ENCODE measurements at places on chromosomes 7 and 10. TPM values are rescaled to one million over a fixed set of nuclear protein-coding genes. Genes with fewer than 3 reads are reported as not detected.

GRCh38 chr7:41103331-41103730, 599.6 kb downstream of the INHBA start:
- DNase-seq, result no peak

The NEBL gene
- 6.4 TPM for total RNA-seq

The AKR1B1 gene
- total RNA-seq, result 101 TPM

DNA sequence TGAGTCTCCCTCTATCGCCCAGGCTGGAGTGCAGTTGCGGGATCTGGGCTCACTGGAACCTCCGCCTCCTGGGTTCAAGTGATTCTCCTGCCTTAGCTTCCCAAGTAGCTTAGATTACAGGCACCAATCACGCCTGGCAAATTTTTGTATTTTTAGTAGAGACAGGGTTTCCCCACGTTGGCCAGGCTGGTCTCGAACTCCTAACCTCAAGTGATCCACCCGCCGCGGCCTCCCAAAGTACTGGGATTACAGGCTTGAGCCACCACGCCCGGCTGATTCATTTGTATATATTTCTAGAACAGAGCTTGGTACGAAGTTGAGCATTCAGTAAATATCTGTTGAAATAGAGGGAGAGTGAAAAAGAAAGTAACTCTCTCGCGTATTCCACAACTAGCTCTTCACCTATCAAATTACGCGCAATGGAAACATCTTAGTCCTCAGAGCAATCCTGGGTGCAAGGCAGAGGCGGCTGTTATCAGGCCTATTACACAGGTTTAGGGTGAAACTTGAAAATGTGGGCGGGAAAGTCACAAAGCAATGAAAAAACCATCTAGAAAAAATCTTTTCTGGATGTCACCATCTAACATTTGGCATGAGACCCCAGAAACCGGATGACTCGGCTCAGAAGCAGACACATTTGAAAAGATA, 707 bp upstream of the GHITM start:
- DNase-seq, result no peak

The PDK4 gene
- total RNA-seq, result 996 TPM

The VGF gene
- not detected for total RNA-seq

DNA sequence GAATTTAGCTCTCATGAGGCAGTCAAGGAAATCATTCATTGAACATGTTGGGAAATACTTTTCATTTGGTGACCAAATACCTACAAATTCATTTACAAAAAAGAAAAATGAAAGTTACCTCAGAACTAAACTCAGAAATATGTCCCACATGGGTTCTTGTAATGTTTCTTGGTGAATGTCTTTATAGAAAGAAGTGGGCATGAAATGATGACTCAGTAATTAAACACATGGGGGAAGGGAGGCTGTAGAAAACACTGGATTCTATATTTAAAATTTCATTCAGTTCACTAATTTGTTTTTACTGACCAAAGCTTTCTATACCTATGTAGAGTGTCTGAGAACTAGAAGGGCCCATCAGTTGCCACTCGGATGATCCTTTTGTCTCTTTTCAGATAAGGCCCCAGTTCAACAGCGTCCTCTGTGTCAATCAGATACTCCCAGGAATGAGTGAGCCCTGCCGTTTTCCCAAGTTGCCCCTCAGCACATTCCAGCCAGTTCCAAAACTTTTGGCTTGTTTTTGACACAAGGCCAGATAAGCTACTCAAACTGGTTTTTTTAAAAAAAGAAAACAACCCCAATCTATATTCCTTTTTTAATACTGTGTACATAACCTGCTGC, 49.3 kb upstream of the AGBL3 start:
- no peak for DNase-seq

DNA sequence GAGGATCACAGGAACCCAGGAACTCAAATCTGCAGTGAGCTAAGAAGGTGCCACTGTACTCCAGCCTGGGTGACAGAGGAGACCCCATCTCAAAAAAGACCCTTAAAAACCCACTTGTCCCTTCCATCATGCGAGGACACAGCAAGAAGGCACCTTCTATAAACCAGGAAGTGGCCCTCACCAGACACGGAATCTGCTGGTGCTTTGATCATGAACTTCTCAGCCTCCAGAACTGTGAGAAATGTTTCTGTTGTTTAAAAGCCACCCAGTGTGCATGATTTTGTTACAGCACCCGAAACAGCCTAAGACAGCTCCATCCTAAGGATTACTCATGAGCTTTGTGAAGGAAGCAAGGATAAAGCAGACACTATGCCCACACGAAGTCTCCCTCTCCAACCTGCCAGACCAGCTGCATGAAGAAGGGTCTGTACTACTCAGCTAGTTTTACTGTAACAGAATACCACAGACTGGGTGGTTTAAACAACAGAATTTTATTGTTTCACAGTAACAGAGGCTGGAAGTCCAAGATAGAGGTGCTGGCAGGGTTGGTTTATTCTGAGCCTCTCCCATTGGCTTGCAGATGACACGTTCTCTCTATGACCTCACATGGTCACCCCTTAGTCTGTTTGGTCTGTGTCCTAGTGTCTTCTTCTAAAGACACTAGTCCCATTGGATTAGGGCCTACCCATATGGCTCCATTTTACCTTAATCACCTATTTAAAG, 13.7 kb downstream of the VIM start:
- no peak for DNase-seq

- DNase-seq, result no peak
Measured at GRCh38 chr7:92854501-92855238, 18.3 kb upstream of the CDK6 start.

DNA sequence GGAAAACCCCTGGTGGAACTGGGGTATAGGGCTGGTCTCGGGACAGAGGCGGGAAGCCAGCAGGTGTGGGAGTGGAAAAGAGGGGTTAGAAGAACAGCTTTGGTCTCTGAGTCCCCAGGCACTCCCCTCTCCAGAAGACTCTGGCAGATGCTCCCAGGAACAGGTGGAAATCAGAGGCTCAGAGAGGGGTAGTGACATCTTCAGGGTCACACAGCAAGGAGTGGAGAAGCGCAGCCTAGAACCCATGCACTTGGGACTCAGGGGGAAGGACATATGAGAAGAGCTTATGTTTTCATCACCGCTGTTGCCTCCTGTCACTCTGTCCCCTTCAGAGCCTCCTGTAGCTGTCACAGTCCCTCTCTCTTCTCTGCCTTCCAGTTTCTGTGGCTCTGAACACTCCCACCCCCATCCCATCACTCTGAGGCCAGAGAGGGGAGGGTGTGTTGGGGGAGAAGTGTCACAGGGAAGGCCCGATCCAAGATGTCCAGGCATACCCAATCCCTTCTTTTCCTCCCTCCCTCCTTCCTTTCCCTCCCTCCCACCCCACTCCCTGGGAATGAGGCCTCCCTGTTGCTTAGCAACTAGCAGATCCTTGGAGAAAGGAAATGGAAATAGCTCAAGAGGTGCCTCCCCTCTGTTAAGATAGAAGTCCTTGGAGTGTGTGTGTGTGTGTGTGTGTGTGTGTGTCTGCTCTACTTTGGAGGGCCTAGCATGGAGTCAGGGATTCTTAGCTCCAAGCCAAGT, 32.0 kb downstream of the SRRM3 start:
- no peak for DNase-seq

The ZNF503 gene
- total RNA-seq, result 8.0 TPM
